ENCODE measurements at places on chromosomes 2 and 18. TPM values are rescaled to one million over a fixed set of nuclear protein-coding genes. Genes with fewer than 3 reads are reported as not detected.

Gene RGPD3
- total RNA-seq, result 0.25 TPM

GRCh38 chr2:6392966-6393365 lies 472.7 kb downstream of the CMPK2 start:
- H3K4me1 ChIP-seq, result no peaks in the 10 kb centered on the region
- no peaks in the 10 kb centered on the region for H3K27me3 ChIP-seq
- no peak overlapping the region for H3K4me3 ChIP-seq
- no peaks in the 10 kb centered on the region for H3K36me3 ChIP-seq

Gene RPRM
- total RNA-seq, result 34.7 TPM

- no peaks in the 10 kb centered on the region for H3K36me3 ChIP-seq
- H3K27ac ChIP-seq, result no peak overlapping the region
- no peak for DNase-seq
- H3K4me1 ChIP-seq, result no peaks in the 10 kb centered on the region
Measured at GRCh38 chr2:238693337-238694093, 154.4 kb upstream of the TWIST2 start.

Gene DAW1
- total RNA-seq, result not detected

DNA sequence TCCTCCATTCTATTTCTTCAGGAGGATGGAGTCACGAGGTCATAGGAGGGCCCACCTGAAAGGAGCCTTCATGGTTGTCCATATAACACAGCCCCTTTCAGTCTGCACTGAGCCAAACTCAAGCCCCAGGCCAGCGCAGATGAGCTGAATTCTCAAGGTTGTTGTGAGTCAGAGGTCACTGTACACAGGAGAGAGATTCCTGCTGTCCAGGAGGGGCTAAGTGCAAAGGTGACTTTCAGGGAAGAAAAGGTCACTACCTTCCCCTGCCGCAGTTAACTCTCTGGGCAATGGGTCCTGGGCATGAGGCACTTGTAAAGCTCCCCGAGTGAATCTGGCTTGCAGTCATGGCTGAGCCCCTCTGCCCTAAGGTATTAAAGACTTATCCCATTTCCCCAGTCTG lies 150.7 kb downstream of the CTIF start:
- H3K36me3 ChIP-seq, result peaks cover 16% of the 10 kb centered on the region
- DNase-seq, result no peak
- no peak overlapping the region for H3K4me3 ChIP-seq
- no peaks in the 10 kb centered on the region for H3K27me3 ChIP-seq
- no peaks in the 10 kb centered on the region for H3K4me1 ChIP-seq

Gene SCG2
- total RNA-seq, result not detected

GRCh38 chr2:11004199-11004598 lies 92.5 kb downstream of the KCNF1 start:
- H3K4me3 ChIP-seq, result no peak overlapping the region
- no peak overlapping the region for H3K27ac ChIP-seq
- no peaks in the 10 kb centered on the region for H3K4me1 ChIP-seq
- H3K27me3 ChIP-seq, result no peaks in the 10 kb centered on the region
- no peak for DNase-seq
